HEK293T (cell line): ENCODE measurements at places on chromosomes 3 and 15.

DNA sequence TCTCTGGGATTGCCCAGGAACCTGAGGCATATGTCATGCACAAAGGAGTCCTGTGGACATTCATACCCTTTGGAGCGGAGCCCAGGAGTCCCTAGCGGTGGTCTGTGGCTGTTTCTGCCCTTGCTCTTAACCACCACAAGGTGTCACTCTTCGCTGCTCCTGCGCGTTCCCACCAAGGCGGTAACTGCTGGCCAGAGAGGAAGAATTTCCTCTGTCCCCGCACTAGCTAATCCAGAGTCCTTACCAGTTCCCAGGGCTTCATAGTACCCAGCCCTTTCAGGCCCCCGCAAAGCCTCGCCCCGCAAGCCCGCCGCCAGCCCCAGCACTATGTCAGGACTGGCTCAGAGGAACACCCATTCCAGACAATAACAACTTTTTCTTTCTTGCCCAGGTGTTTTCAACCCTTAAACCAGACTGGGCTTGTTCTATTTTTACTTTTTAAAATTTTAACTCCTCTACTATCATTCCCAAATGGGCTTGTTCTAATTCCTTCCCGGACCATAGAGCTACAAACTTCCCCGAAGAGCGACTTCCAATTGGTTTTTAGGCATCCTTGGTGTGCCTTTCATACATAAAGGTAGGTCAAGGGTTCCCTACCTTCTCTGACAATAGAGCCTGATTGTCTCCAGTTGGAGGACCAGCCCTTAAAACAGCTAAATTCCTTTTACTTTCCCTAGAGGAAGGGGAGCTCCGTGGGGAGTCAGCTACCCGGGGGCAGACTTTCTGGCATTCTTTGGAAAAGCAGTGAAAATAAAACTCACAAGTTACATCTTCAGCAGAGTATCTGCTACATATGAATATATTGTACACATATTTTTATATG lies 31.8 kb upstream of the ZNF774 start:
- DNase-seq: peak; percentile 95

DNA sequence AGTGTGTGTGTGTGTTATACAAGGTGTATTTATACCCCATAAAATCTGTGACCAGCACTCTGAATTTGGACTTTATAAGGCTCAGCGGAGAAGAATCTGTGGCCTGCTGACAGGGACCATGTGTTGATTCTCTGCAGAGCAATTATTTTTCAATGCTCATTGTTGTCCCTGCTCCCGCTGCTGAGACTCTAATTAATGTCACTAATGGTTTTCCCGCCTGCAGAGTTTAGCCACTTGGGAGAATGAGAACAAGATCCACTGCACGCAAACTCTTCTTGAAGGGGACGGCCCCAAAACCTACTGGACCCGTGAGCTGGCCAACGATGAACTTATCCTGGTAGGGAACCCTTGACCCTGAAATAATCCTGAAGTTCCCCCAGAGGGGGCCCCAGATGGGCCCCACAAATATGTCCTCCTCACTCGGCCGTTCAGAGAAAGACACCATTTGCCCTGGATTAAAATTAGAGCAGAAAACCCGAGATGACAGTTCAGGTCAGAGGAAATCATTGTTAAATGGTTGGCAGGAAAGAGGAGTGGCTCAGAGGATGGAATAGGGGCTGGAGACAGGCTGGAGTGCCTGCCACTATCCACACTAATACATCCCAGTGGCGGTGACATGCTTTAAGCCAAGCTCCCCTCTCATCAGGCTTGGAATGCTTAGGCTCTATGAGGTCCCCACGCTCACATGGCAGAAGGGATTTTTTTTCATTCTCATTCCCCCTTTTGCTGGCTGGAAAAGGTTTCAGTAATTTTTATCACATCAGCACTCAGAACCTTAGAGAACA lies 3.3 kb downstream of the CRABP1 start:
- DNase-seq: no peak

DNA sequence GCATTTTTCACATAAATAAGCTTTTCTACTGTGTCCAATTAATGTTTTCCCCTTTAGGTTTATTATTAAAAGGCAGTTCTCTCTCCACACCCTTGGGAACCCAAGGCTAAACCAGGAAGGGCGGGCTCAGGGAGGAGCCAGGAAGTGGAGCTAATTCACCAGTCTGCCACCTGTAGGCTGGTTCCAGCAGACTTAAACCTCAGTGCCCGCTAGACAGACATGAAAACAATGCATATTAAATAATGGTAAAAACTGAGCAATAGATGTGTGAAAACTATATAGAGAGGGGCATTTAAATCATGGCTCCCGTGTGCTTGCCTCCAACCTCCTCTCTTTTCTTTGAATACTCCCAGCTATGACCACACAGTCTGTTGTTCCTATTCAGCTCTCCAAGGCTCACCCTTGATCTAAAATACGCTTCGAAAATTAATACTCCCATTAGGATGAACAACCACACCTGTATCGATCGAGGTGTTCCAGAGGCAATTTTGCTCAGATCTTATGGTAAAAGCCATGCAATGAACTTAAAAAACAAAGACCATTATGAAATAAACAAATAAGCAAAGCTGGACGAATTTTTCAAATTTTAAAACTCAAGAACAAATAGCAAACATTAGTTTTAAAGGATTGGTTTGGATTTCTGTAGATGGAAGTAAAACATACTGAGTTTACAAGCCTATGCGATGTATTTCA lies 253.3 kb downstream of the TJP1 start:
- peak; percentile 23 for DNase-seq

- no peak for DNase-seq
Measured at GRCh38 chr3:65549626-65549959, 489.1 kb downstream of the MAGI1 start.

DNA sequence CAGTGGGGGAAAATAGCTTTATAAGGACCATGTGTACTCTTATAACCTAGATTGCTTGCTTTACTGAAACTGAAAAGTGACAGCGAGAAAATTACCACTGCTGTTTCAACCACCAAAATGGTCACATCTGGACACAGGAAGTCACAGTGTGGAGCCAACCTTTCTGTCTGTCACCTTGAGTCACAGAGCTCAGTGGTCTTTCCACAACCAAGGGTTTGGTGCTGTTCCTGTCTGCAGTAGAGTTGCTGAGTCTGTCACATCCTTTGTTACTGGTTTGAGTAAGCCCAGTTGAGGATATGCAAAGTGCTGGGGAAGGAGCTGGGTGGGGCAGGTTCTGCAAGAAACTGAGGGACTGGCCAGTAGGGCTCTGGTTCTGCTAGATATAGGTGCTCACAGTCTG lies 139.1 kb upstream of the EIF1B start:
- no peak for DNase-seq

DNA sequence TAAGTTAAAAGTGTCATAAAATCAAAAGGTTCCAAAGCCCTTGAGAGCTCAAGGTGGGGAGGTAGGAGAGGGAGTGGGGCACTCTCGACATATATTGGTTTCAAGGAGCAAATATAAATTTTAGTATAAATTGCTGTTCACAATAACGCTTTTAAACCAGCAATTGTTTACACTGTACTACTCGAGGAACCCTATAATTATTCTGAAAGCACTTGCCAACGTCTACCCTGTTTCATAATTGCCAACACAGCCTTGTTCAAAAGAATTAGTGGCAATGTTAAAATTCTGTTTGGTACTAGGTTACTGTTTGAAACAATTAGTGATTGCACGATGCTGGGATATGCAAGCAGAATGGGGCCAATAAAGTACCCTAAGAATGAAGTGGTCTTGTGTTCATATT lies 76.3 kb upstream of the ICE2 start:
- DNase-seq: no peak

GRCh38 chr3:21919383-21919782 lies 168.4 kb upstream of the ZNF385D start:
- DNase-seq: no peak

- no peak for DNase-seq
Measured at GRCh38 chr15:66931768-66932633, 133.4 kb upstream of the SMAD3 start.

GRCh38 chr15:60326824-60327654 lies 70.7 kb downstream of the ANXA2 start:
- no peak for DNase-seq

GRCh38 chr3:60047426-60048200 lies 997.8 kb upstream of the CFAP20DC start:
- no peak for DNase-seq

DNA sequence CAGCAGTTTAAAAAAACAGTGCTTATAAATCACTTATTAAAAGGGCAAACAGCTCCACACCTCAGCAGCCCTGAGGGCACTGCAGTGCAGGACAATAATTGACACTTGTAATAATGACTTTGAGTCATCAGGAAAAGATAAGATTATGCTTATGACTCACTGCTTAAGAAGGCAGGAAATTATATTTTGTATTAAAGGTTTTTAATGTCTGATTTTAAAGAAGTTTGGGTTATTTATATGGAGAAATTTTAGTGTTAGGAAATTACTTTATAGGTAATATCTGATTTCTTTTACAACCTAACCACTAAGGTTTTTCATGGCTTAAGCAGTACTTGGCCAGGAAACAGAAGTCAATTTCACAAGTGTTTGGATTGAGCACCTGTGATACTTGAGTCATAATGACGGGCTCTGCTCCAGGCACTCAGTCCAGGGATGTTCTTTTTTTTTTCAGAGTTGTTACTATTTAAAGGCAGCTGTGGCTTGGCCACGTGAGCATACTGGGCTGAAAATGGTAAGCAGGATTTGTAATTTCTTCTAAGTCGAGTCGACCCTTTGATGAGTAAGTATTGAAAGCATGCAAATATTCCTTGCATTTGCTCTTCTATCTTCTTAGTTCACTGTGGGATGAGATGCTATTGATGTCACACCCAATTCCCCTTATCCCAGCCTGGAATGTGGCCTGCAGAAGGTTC lies 21.6 kb upstream of the SLC6A20 start:
- no peak for DNase-seq

GRCh38 chr3:105880681-105881290 lies 12.0 kb upstream of the CBLB start:
- DNase-seq: no peak

DNA sequence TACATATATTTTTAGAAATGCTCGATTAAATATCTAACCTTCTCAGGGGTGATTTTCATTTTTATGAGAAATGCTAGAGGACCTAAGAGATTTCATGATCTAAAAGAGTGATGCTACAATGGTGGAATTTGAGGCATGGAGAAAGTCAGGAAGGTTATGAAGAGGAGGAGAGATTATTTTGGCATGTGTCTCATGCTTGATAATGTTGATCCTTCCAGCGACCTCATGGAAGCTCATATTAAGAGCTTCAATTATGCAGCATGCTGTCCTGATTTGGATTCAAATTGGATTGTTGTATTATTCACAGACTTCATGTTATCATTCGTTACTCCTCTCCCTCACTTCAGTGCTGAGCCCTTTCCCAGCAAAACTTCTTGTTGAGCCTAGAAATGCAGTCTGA lies 112.5 kb downstream of the RAP2B start:
- no peak for DNase-seq

DNA sequence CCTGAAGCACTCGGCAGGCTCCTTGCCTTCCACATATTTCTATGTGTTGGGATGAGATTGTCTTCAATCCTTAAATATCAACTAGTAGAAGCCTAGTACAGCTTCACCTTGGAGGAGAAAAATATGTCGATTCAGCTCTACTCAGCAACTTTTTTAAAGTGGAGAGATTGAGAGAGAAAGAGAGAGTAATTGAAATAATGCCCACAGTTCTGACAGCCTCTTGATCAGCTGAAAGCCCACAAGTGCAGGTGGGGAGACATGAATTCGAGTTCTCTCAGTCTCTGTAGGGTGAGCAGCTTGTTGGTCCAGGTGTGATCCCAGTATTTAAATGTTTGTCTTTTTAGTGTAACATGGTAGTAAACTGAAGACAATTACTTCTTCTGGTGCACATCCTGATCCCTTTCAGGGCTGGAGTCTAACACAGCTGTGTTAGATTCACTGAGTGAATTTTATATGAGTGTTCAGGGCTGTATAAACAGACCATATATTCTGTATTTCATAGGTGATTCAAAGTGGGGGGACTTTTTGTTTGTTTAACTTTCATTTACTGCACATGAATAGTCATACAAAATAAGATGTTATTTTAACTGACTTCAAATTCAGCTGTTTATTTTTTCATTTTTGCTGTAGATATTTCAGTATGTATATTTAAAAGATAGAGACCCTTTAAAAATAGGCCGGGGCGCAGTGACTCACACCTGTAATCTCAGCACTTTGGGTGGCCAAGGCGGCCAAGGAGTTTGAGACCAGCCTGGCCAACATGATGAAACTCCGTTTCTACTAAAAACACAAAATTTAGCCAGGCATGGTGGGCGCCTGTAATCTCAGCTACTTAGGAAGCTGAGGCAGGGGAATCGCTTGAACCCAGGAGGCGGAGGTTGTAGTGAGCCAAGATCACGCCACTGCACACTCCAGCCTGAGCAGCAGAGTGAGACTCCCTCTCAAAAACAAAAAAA lies 64.0 kb downstream of the ST6GAL1 start:
- no peak for DNase-seq

GRCh38 chr15:100615801-100616200 lies 13.4 kb downstream of the ASB7 start:
- DNase-seq: no peak

DNA sequence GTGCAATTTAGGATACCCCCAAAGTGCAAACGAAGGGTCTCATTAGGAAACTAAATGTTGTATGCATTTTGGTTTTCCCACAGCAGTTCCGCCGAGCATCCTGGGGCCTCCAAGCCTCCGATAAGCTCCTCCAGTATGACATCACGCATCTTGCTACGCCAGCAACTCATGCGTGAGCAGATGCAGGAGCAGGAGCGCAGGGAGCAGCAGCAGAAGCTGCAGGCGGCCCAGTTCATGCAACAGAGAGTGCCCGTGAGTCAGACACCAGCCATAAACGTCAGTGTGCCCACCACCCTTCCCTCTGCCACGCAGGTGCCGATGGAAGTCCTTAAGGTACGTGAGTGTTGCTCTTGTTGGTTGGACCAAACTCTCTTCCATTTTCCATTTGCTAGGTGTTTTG lies 120.5 kb upstream of the SAMMSON start:
- DNase-seq: no peak

- no peak for DNase-seq
Measured at GRCh38 chr3:14357463-14357862, 44.9 kb upstream of the SLC6A6 start.

- DNase-seq: peak; percentile 13
Measured at GRCh38 chr3:33355611-33356010, 78.4 kb downstream of the FBXL2 start.

DNA sequence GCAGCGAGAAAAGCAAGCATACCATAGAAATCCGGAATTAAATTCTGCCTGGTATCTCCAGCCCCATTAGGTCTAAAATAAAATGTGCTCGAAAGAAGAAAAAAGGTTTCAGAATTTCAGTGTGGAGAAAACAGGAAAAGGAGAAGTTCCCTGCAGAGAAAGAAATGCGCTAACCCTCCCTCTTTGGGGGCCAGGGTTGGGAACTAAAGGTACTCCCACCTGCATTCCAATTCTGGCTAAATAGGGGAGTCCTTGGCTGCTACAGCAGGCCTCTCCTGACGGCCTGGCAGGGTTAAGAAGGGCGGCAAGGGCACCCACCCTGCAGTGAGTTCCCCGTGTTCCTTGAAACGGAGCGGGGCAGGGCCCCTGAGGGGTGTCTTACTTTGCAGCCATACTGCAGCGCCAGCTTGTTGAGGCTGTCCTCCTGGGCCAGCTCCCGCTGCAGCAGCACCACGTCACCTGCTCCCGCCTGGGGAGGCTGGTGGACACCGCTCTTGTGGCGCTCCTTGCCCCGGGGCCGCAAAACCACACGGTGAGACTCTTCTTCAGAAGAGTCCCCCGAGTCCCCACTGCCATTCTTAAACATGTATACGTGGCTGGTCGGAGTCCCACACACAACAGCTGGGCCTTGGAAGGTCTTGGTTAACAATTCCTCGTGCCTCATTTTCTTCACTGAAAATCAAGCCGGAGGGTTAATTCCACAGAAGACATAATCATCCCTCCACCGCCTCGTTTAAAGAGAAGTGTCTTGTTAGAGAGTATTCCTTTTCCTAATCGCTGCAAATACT lies 1.7 kb downstream of the LYSMD4 start:
- no peak for DNase-seq

- DNase-seq: no peak
Measured at GRCh38 chr15:57537072-57537471, 54.6 kb upstream of the MYZAP start.
